WTC11 (cell line): ENCODE measurements at places on chromosomes 7 and 10.

DNA sequence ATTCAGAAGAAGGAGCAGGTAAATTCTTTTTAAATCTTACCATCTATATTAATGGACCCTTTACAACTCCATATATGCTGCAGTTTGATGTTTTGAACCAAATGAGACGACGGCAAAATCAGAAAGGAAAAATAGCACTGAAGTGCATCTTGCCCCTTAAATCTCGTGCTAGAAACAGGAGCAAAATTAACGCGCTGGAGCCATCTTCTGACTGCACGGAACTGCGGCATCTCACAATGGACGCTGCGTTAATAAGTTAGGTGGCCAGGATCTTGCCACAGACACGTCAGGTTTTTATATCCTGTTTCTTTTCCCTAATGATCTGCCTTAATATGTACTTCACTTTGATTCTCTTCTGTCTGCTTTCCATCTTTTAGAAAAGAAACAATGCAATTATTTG, 354.5 kb downstream of the TFEC start:
- no peak for DNase-seq

DNA sequence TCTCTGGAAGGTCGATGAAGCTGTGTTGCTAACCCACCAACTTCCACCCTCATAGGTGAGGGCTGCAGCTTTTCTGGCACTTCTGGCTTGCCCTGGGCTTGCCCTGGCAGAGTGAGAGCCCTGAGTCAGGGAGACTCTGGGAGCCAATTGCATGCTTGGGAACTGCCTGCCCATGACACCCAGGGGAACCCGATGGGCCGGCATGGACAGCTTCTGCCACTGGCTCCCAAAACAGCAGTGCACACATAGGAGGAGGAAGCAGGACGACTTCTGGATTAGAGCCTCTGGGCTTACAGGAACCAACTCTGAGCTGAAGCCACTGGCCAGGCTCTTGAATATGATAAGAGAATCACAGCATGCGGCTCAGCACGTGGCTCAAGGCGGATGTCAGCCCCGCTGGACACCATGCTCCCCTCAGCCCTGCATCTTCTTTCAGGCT, 135.2 kb upstream of the UNC5B start:
- peak; percentile 10 for DNase-seq

DNA sequence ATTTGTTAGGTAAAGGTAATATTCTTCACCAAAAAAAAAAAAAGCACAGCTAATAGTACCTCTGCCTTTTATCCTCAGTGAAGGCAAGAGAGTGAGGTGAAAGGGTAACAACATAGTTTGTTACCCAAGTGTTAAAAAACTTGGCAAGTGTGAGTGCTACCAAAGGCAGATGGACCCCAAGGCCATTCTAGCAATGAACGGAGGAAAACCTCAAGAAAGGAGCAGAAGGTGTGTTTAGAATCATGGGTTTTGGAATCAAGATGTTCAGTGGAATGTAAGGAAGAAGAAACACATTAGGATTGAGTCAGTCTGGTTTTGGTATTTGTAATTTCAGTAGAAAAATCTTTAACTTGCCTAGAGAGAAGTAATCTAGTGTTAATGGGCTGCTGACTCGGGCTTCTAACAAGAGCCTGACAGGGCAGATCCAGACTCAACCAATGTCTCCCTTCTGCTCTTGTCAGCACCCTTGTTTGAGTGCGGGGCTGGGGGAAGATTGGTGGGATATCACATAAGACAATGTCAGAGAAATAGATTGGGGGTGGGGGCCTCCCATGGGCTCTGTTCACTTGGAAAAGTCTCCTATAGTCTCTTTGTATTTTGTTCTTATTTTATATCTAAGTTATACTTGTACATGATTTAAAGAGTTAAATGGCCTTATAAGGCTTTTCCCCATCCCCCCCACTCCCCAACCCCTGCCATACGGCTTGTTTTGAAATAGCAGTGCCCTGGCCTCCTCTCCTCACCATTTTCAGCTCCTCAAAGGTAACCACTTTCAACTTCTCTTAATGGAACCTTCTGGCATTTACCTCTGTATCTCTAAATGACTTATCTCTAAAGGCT, 44.4 kb downstream of the SCD start:
- no peak for DNase-seq

GRCh38 chr10:34313353-34313752, 501.7 kb downstream of the PARD3 start:
- DNase-seq = no peak

- DNase-seq = no peak
These were observed 79.2 kb downstream of the C7orf25 start for GRCh38 chr7:42832667-42833066.

DNA sequence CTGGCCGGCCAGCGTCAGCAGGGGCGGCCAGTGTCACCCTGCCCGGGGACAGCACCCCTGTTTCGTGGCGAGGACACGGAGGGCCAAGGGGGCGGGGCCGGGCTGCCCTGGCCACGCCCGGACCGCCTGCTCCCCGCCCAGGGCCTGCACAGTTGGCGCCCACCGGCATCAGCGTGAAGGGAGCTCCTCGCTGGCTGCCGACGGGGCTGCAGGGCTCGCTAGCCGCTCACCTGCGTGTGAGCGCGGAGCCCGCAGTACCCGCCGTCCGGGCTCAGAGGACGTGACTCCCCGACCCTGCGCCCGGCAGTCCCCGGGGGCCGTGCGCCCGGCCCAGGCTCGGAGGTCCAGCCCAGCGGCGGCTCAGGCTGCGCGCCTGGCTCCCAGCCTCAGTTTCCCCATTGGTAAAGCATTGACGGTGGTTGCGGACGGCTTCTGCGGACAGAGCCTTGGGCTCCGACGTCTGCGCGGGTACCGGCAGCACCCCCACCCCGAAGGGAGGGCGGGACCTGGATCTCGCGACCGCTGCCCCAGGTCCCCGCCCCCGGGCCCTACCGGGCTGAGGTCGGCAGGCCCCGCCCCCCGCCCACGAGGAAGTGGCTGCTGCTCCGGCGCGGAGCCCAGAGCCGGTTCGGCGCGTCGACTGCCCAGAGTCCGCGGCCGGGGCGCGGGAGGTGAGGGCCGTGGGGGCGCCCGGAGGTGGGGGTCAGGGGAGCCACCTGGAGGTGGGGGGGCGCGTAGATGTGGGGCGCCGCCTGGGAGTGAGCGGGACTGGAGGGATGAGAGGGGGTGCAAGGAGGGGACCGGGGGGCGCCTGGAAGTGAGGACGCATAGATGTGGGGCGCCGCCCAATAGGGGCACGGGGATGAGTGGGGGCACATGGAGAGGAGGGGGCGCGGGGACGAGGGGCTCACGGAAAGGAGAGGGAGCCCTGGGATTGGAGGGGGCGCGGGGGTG, at the start of gene ARPC1B:
Gene ARPC1B (plus strand): TSS at position 620 of the 954 bp plus-strand sequence. CDS start 10,985 bp downstream, outside the sequence.
- peak; percentile 74 for DNase-seq
